ENCODE measurements at places on chromosomes 12 and 14.

DNA sequence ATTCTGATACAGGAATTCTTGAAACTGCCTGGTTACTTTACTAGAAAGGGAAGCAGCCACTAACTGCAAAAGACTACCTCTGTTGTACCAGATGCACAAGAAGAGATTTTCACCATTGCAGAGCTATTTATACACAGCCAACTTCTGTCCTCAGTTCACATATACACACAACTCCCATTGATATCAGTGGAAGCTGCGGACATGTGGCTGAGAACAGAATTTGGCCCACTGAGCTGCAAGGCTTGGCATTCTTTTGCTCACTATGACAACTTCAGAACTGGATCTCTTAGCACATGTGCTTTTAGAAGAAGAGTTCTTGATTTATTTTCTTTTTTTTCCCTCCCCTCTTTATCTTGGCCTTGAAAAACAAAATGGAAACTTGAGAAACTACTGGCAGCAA lies 28.3 kb downstream of the PTPRO start:
- DNase-seq = no peak

GRCh38 chr12:43008953-43009845 lies 419.7 kb upstream of the PRICKLE1 start:
- DNase-seq = peak; percentile 51

- no peak for DNase-seq
Measured at GRCh38 chr12:132454193-132454932, 35.6 kb upstream of the FBRSL1 start.

DNA sequence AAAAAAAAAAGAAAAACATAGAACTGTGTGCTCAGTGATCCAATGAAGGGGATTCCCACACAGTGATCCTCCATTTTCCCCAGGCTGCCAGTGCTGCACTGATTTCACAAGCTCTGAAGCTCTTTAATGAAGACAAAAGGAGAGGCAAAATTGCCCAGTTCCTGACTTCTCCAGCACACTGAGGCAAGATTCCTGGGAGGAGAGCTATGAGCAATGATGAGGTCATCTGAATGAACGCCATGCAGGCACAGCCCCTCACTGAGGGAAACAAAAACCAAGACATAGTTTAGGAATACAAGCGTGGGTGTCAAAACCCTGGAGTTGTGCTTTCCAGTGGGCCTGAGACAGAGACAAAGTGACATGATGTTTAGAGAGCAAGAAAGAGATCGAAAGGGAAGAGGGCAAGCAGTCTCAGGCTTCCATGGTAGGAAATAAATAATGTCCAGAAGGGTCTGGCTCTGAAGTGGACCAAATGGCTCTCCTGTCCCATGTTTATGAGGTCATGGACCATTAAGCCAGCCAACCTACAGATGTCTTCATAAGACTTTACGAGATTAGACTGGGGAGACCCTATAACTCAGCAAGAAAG lies 40.9 kb upstream of the SMUG1 start:
- peak; percentile 94 for DNase-seq

DNA sequence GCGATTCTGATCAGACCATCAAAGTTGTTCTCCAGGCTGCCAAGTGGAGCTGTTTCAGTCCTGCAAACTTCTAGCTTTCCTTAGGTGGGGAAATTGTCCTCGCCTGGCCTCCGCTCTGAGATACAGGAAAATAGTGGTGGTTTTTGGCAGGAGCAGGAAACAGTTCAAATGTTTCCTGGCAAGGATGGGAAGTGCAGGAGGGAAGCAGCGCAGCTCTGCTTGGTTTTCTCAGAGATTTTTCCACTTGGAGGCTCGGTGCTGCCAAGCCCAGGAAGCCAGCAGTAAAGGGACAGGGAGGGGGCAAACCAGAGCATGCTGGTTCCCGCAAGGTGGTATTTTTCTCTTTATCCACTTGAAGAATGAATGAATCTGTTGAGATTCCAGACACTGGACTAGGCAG lies 17.0 kb downstream of the TMEM63C start:
- DNase-seq = no peak

- no peak for DNase-seq
Measured at GRCh38 chr12:123986374-123986965, 13.5 kb downstream of the ZNF664 start.

GRCh38 chr14:77340389-77340788 lies 19.6 kb downstream of the GSTZ1 start:
- DNase-seq = no peak

DNA sequence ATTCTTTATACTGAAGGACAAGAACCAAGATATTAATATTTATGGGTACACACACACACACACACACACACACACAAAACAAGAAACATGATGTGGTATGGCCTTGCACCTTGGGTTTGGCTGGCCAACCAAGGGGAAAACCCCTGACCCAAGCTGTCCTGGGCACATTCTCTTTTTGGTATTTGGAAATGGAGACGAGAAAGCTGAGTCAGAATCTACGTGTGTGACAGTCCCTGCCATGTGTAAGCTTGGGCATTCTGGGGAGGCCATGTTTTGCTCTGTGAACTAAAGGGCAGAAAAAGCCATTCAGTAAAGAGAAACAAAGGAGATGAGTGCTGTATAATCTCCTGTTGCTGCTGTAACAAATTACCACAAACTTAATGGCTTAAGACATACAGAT lies 35.6 kb downstream of the PTGER2 start:
- DNase-seq = no peak

GRCh38 chr14:72906879-72907278 lies 13.0 kb upstream of the DPF3 start:
- DNase-seq = no peak

DNA sequence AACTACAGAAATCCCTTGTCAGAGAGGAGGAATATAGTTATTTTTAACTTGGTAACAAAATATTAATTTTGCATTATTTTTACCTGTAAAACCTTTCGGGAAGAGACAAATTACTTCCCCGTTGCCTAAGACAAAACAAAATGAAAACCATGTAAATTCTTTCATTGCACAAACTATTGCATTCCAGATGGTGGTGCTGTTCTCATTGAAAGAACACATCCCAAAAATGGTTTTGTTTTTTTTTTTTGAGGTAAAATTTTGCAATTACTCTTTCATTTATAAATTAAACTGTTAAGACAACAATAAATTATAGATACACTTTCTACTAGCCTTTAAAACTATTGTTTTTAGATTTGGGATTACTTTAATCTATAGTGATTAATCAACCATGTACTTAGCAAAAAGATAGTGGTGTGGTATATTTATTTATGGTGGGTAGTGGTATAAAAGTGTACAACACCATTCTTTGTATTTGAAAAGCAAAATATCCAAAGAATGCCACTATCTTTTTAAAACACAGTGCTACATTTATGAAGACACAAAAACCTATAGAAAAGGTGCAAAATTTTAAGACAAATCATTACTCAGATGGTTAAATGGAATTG lies 115.5 kb downstream of the SLC38A1 start:
- DNase-seq = peak; percentile 29

DNA sequence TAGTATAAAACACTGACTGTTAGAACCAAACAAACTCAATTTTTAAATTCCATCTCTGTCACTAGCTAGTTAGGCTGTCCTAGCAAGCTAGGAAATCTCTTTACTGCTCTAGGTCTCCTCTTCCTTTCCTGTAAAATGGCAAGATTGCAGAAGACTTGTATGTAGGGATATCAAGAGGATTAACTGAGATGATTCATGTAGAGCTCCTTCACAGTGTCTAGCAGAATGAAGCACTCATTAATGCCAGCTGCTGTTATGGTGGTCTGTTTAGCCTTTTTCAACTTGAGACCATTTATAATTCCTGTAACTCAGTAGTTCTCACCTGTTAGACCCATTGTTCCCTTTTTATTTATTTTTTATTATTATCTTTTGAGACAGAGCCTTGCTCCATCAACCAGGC lies 67.8 kb upstream of the KCNH3 start:
- no peak for DNase-seq

- no peak for DNase-seq
Measured at GRCh38 chr12:13253966-13254760, 57.6 kb downstream of the EMP1 start.

- DNase-seq = peak; percentile 74
Measured at GRCh38 chr14:63770187-63770807, 42.4 kb upstream of the SGPP1 start.

- peak; percentile 9 for DNase-seq
Measured at GRCh38 chr12:94707892-94708291, 57.5 kb upstream of the TMCC3 start.

GRCh38 chr14:50339178-50339804 lies 27.2 kb downstream of the DMAC2L start:
- DNase-seq = no peak

DNA sequence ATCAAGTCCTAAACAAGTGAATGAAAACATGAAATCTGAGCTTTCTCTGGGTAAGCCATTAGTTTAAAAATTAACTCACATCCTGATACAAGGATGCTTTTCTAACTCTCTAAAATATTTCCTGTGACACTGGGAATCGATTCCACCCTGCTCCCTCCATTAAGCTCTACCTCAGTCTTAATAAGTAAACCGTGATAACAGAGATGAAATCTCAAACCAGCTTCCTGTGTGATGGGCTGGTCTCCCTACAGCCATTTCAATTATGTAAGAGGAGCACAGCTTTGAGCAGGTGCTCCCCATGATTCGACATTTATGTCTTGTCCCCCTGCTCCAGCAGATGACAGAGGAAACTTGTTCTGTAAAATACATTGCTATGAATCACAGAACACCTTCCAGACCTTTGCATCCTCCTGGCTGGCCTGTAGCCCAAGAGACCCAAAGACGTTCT lies 59.0 kb downstream of the GAS2L3 start:
- DNase-seq = no peak

GRCh38 chr12:62933602-62934238 lies 1.2 kb downstream of the PPM1H start:
- DNase-seq = peak; percentile 33

- no peak for DNase-seq
Measured at GRCh38 chr12:26863515-26863914, 30.5 kb upstream of the ITPR2 start.

DNA sequence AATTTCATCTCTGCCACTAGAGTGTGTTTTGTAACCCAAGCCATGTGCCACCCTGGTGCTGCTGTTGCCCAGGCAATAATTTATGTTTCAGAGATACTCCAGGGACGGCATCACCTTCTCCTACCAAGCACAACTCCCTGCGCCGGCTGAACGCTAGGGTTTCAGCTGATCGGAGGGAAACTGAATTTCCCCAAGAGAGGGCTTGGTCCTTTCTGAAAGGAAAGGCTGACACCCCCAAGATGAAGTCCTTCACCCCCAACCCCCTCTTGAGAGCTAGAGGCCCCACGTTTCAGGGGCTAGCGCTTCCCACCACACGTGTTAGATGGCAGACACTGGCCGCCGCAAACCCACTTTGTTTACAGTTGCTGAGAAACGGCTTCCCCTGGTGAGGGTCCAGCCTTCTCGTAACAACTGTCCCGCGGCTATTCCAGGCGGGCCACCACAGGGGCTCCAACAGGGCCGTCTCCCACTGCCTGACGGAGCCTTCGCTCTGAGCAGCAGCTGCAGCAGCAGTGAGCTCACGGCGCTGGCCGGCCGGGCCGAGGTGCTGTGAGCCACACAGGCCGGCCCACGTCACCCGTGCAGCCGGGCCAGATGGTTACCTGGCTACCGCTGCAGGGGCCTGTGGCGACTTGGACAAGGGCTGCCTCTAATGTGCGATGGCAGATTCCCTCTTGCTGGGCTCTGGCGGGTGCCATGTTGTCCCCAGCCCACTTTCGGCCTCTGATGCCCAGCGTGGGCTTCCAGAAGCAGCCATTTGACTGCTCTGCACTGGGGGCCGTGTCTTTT lies 66.4 kb downstream of the TESC start:
- DNase-seq = peak; percentile 70

- no peak for DNase-seq
Measured at GRCh38 chr14:87286191-87286590, 706.8 kb downstream of the GALC start.

- DNase-seq = no peak
Measured at GRCh38 chr14:92577321-92577742, 63.8 kb downstream of the RIN3 start.

DNA sequence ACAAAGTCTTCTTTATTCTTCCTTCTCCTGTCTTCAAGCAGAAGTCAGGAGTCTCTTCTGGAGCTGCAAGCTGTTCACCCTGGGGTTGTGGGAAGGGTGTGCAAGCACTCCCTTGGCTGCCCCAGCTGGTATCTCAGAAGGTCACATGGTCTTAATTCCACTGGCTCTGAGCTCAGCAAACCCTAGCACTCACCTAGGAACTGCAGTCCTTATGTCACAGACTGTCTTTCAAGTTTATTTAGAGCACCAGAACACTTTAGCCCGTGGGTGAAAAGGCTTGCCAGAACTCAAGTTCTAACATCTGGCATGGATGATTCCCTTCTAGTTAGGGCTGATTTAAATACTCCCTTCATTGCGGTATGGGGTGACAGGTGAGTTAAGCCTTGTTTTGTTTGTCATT lies 379.0 kb downstream of the CCER1 start:
- no peak for DNase-seq

DNA sequence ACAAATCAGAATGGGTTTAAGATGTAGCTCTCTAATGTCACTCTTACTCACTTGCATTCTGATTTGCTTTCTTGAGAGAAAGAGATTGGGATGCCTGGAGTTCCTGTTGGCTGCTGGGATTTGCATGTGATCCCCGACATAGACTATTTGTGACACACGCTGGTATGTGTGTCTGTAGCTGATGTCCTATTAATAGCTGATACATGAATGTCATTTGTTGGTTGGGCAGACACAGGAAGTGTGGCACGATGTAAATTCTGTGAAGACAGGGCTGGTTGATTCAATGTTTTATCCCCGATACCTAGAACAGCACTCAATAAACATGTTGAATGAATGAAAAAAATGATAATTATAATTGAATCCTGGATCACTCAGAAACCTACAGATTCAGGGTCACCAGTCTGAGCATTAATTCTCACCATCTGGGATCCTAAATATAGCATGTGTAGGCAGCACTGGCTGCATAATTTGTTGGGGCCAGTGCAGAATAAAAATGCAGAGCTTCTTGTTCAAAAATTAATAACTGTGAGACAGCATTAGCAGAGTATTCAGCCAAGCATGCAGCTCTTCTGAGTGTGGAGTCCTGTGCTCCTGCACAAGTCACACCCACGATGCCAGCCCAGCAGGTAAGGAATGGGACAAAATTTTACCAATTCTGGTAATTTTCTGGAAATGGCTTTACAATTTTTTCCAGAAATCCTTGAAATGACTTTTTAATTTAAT lies 35.5 kb upstream of the SOCS2 start:
- no peak for DNase-seq

DNA sequence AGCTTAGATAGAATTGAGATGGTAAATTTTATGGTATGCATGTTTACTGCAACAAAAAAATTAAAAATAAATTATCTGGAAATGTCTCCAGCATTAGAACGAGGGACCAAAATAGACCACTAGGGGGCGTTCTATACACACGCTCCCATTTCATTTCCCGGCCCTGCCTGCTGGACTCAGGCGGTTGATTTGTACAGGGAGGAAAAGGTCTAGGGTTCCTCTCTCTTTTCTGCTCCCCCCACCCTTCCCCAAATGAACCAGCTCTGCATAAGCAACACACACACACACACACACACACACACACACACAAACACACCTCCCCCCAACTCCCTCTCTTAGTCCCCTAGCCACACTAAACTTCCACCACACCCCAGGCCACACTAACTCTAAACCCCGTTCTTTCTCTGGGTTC lies 7.8 kb upstream of the DTX1 start:
- peak; percentile 79 for DNase-seq

- DNase-seq = no peak
Measured at GRCh38 chr12:13777374-13777773, 204.0 kb downstream of the GRIN2B start.

- DNase-seq = no peak
Measured at GRCh38 chr12:61538951-61539350, 721.3 kb upstream of the USP15 start.

Data from astrocyte of the hippocampus (primary cell).